Fibroblast of villous mesenchyme (primary cell): ENCODE measurements at places on chromosomes 3 and 15. TPM values are rescaled to one million over a fixed set of nuclear protein-coding genes. Genes with fewer than 3 reads are reported as not detected.

- DNase-seq, result no peak
Observed at GRCh38 chr3:25178672-25179071, 249.4 kb upstream of the RARB start.

- DNase-seq, result no peak
Observed at GRCh38 chr3:172276103-172276502, 172.2 kb downstream of the GHSR start.

- no peak for DNase-seq
Observed at GRCh38 chr15:99568625-99569352, 3.0 kb downstream of the MEF2A start.

DNA sequence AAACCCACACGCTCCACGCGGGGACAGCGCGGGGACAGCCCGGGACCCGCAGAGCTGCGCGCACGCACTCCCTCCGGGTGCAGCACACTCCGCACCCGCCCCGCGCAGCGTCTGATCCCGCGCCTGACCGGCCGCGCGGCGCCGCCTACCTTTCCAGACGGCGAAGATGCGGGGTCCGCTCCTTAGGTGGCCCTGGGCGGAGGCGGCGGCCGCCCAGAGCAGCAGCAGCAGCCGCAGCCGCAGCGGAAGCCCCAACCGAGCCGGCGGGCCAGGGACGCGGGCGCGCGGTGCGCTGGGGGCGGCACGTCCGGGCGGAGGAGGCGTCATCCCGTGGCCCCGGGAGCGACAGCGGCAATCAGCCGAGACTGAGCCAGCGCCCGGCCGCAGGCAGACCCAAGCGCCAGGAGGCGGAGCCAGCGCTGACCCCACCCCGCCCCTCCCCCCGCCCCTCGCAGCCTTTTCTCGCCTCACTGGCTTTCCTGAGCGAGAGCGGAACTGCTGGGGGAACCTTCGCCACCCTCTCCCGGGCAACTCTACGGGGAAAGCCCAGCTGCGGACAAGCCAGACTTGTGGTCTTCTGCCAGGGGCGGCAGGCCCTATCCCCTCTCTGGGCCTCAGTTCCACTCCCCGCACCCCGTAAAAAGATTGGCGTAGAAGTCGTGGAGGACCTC is at the start of gene SEMA7A:
SEMA7A (minus strand) TSS at position 367 of the 671 bp plus-strand sequence; CDS start at position 327, 40 bp downstream.
- DNase-seq, result peak; percentile 70

DNA sequence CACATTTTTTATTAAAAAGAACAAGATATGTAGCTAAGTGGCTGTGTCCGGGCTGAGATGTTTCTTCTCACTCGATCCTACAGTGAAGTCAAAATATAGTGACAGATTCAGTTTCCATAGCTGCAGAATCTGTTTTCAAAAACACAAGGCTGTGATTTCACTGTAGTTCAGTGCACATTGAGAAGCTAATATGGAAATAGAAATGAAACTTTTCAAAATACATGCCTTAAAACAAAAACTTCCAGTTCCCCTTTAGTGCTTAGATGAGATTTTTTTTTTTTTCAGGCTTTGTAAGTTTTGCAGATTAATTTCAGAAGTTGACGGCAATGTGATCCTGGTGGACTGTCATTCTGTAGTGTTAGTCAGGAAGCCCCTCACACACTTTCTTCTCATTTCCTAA is 23.8 kb upstream of the TRAK1 start:
- peak; percentile 68 for DNase-seq

GRCh38 chr3:66280304-66280703 is 59.5 kb downstream of the SLC25A26 start:
- DNase-seq, result no peak

DNA sequence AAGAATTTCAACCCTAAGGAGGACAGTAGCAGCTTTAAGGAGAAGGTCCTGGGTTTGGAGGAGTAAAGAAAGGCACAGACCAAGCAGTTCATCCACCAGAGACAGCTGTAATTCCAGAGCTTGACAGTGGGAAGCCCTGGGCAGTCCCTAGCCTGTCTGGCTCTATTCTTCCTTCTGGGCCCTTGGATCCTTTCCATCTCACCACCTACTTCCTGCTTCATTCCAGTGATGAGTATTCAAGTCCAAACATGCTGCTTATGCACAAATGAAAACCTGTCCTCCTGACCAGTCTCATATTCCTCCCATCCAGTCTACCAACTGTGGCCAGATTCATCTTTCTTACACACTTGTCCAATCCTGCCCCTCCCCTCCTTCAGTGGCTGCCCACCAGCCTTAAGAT is 171.4 kb downstream of the CNTN3 start:
- no peak for DNase-seq

- DNase-seq, result peak; percentile 97
Observed at GRCh38 chr15:42457445-42458442, 33.2 kb downstream of the ZNF106 start.

DNA sequence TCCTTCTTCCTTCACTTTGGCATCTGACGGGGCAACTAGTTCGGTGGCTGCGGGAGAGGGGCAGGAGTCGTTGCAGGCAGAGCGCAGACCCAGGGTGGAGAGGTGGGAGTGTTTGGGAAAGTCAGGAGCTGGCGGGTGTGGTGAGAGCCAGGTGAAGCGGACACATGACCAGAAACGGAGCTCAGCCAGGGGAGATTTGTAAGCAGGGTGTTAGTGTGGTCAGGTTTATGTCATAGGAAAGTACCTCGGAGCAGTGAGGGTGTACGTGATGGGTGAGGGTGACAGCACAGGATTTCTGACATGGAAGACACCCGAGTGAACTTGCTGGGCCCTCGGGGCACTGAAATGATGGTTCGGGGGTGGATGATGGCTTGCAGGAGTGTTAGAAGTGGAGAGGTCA is 247.4 kb upstream of the TPM1 start:
- no peak for DNase-seq

GRCh38 chr3:115099986-115100571 is 47.0 kb downstream of the ZBTB20 start:
- DNase-seq, result peak; percentile 37

GRCh38 chr15:35211240-35211902 is 126.3 kb upstream of the NANOGP8 start:
- DNase-seq, result no peak

DNA sequence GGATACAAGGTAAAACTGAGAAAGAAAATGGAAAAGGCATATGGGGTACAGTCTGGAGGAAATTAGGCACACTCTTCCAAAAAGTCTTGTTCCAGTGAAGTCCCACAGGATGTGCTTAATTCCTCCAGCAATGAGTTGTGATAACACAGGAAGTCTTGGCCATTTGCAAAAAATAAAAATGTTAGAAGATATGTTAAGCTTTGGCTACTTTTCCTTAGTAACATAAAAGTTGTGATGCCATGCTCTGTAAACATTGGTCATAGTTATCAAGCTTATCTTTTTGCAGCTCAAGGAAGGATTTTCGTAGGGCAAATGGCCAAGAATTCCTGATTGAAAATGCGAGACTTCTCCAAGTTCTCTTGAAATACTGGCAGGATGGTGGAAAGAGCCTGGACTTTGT is 26.4 kb downstream of the LNP1 start:
- DNase-seq, result peak; percentile 95

DNA sequence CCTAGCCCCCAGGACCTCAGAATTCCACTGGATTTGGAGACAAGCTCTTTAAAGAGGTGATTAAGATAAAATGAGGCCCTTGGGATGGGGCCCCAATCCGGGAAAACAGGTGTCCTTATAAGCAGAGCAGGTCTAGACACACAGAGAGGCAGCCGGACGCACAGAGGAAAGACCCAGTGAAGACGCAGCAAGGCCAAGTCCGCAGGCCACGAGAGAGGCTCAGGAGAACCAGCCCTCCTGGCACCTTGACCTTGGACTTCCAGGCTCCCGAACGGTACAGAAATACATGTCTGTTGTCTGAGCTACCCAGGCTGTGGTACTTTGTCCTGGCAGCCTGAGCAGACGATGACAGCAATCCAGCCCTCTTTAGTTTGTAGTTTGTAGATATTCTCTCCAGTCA is 324.5 kb downstream of the OCA2 start:
- no peak for DNase-seq

DNA sequence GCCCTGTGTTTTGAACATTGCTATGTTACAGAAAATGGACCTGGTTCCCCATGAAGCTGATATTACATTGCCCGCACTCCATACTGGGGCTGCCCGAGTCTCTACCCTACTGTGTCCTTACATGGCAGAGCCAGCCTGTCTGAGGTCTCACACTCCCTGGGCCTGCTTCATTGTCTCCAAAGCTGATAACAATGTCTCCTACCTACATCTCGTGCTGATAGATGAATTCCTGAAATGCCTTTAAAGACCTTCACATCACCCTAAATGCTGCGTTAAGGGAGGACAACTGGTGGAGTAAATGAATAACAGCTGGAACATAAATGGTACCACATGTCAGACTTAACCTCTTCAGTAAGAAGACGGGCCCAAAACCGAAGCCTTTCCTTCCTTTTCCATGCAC is 62.9 kb upstream of the PTX3 start:
- peak; percentile 10 for DNase-seq

DNA sequence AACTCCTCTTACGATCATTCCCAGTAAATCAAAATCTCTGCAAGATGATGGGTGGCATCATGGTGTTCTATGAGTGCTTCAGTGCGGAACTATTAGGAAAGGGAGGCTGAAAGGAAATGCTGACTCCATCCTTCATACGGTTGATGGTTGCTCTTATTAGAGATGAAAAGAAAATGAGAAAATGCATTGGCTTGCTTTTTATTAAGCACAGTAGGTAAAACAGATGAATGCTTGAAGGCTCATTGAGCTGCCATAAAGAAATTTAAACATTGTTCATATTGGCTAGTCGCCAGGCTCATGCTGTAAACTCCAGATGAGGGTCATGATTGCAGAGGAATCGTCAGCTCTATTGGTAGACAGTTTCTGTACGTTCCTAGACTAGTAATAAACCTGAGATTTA is 115.8 kb downstream of the EPHA3 start:
- DNase-seq, result no peak

DNA sequence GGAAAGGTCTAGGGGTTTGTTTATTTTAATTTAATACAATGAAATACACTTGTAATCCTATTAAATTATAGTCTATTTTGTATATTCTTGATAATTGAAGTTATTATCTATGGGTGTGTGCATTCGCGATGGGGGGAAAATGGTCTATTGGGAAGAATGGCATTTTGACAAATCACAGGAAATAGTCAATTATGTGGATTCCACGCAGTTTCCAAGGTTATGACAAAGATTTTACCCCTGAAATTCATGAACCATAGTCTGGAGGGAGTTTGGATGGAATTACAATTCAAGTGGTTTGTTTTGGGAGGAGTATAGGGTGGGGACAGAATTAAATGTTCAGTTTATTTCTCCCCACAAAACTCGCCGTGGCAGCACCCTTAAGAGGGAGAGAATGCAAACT is 66.5 kb downstream of the RBMS3 start:
- DNase-seq, result no peak

DNA sequence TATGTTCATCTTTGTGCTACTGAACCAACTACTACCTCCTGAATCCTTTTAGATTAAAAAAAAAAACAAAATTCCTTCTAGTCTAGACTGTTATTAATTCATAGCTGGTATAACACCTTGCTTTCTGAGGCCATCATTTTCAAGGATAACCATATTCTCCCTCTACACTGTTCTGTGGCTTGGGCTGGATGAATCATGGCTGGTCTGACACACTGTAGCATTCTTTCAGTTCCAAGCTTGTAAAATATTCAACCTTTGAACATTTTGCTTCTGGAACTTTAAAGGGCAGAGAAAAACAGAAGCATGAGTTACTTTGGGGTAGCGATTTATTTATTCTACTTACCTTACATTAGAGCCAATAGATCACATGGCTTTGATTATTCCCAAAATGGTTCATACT is 7.6 kb downstream of the HSPBAP1 start:
- peak; percentile 50 for DNase-seq

DNA sequence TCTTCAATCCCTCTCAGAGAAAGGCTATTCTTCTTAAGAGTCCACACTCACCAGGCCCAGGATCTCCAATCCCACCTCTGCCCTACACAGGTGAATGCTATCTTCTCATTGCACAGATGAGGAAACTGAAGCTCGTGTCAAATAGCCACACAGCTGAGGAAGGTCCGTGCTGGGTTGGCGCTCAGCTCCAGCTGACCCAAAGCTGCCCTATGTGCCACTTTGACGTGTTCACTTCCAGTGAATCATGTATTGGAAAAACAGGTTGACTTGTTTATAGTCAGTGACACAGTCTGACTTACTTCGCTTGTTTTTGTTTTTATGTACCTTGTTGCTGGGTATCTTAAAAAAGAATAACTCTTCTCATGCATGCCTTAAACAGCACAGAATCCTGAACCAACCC is 32.4 kb upstream of the ALDH1A3 start:
- no peak for DNase-seq

DNA sequence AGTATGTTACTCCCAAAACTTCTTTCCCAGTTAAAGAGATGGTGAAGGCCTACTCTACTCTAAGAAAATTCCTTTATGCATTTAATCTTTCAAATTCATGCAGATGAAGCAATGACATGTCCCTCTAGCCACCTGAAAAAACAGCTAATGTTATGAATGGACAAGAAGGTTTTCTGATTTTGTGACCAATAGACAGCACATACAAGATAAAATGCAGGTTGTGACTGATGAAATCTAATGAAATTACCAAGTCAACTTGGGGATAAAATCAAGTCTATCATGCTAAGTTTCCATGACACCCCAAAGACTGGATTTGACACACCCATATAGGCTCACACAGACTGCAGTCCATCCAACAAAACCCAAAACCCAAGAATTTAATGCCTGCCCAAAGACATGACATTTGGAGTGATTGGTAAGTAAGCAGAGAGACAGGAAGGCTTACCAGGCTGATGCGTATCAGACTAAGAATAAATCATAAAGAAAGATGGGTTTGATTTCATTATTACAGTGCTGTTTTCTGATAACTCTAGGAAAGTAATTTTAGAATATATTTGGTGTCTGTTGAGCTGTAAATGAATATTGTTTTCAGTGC is 26.4 kb downstream of the CD47 start:
- DNase-seq, result no peak

GRCh38 chr3:177491296-177492032 is 294.2 kb upstream of the TBL1XR1 start:
- no peak for DNase-seq

DNA sequence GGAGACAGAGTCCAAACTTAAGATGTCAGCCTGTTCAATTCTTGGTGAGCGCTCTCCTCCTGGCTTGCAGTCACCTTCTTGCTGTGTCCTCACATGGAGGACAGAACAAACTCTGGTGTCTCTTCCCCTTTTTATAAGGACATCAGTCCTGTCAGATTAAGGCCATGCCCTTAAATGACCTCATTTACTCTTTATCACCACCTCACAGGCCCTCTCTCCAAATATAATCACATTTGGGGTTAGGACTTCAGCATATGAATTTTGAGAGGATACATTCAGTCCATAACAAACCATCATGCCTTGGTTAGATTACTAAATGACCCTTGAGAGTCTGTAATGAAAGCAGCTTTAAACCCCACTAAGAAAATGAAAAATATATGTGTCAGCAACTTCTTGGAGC is 175.2 kb downstream of the TAFA4 start:
- no peak for DNase-seq

VEPH1 gene
- 8.6 and 10.3 TPM in 2 replicates for total RNA-seq

NR2E3 gene
- 0.86 and 0.97 TPM in 2 replicates for total RNA-seq

TGM5 gene
- not detected in 2 replicates for total RNA-seq

ATRIP gene
- 5.5 and 7.8 TPM in 2 replicates for total RNA-seq

COL6A5 gene
- under 0.01 TPM in 2 replicates for total RNA-seq

SMCO1 gene
- total RNA-seq, result under 0.01 TPM in 1 of 2 replicates, not detected in the other

CLDN1 gene
- 3.5 and 14.2 TPM in 2 replicates for total RNA-seq

GPR176 gene
- 111 and 120 TPM in 2 replicates for total RNA-seq

GNAT1 gene
- not detected in 2 replicates for total RNA-seq

MRAS gene
- 46.4 and 53.5 TPM in 2 replicates for total RNA-seq
